Mesangial cell (primary cell): ENCODE measurements at places on chromosomes 4 and X. TPM values are rescaled to one million over a fixed set of nuclear protein-coding genes. Genes with fewer than 3 reads are reported as not detected.

Gene NPY5R
- total RNA-seq, result 1.1 and 2.7 TPM in 2 replicates

Gene MAOA
- 2.1 and 15.7 TPM in 2 replicates for total RNA-seq

Gene MUC7
- not detected in 2 replicates for total RNA-seq

Gene XK
- total RNA-seq, result 0.13 and 0.16 TPM in 2 replicates

Gene PDZD4
- under 0.01 and 0.13 TPM in 2 replicates for total RNA-seq

Gene ZDHHC15
- under 0.01 and 0.13 TPM in 2 replicates for total RNA-seq

Gene TDO2
- total RNA-seq, result not detected in 2 replicates

Gene ADGRG2
- total RNA-seq, result 0.33 and 16.5 TPM in 2 replicates

Gene NUDT11
- total RNA-seq, result 5.7 and 8.5 TPM in 2 replicates

Gene PDE5A
- 2.6 and 8.2 TPM in 2 replicates for total RNA-seq

Gene SPIN2A
- total RNA-seq, result 1.0 TPM in 1 of 2 replicates, not detected in the other

Gene EDA
- 0.51 and 0.65 TPM in 2 replicates for total RNA-seq

Gene FAAH2
- total RNA-seq, result 0.38 TPM in 1 of 2 replicates, not detected in the other

Gene ANKRD17
- 39.9 and 47.0 TPM in 2 replicates for total RNA-seq

Gene OPRPN
- total RNA-seq, result not detected in 2 replicates

Gene BEND2
- not detected in 2 replicates for total RNA-seq

Gene FMR1NB
- not detected in 2 replicates for total RNA-seq

Gene CACNA1F
- under 0.01 TPM in 1 of 2 replicates, not detected in the other for total RNA-seq

Gene SLC10A6
- not detected in 2 replicates for total RNA-seq

Gene NXF2
- total RNA-seq, result not detected in 2 replicates

Gene TMPRSS11A
- total RNA-seq, result not detected in 2 replicates

Gene SSX2B
- total RNA-seq, result not detected in 2 replicates

Gene EVC
- 26.7 and 97.1 TPM in 2 replicates for total RNA-seq

Gene TCEANC
- 1.0 and 1.3 TPM in 2 replicates for total RNA-seq

Gene CFAP299
- total RNA-seq, result under 0.01 TPM in 1 of 2 replicates, not detected in the other

Gene IDH3G
- total RNA-seq, result 91.7 and 93.4 TPM in 2 replicates

Gene DUX4
- not detected in 2 replicates for total RNA-seq

Gene TACR3
- not detected in 2 replicates for total RNA-seq

Gene KLKB1
- total RNA-seq, result 0.38 TPM in 1 of 2 replicates, not detected in the other

Gene C1QTNF7
- 0.13 TPM in 1 of 2 replicates, not detected in the other for total RNA-seq

Gene TMEM271
- not detected in 2 replicates for total RNA-seq

Gene HNRNPDL
- 70.2 and 166 TPM in 2 replicates for total RNA-seq

Gene SLC35A2
- 26.7 and 34.0 TPM in 2 replicates for total RNA-seq

Gene AMTN
- not detected in 2 replicates for total RNA-seq

Gene TKTL2
- total RNA-seq, result not detected in 2 replicates

Gene PABPC5
- total RNA-seq, result 0.16 and 0.76 TPM in 2 replicates

Gene OTC
- total RNA-seq, result not detected in 2 replicates

Gene TBX22
- total RNA-seq, result not detected in 2 replicates

Gene ASB9
- 2.2 and 4.2 TPM in 2 replicates for total RNA-seq

Gene COL25A1
- 1.5 and 7.8 TPM in 2 replicates for total RNA-seq

Gene PSAPL1
- not detected in 2 replicates for total RNA-seq

Gene FAM9B
- total RNA-seq, result not detected in 2 replicates

Gene HSFX1
- 0.13 and 0.81 TPM in 2 replicates for total RNA-seq

Gene VEGFD
- total RNA-seq, result not detected in 2 replicates

Gene QRFPR
- total RNA-seq, result 0.33 TPM in 1 of 2 replicates, not detected in the other

Gene ALAS2
- not detected in 2 replicates for total RNA-seq

Gene PARM1
- 0.13 and 0.33 TPM in 2 replicates for total RNA-seq

Gene FGF13
- 0.16 and 2.3 TPM in 2 replicates for total RNA-seq

Gene UGT2B15
- total RNA-seq, result not detected in 2 replicates

Gene RAB33A
- 0.98 and 1.8 TPM in 2 replicates for total RNA-seq

Gene RBBP7
- total RNA-seq, result 74.2 and 114 TPM in 2 replicates

Gene FAM9C
- not detected in 2 replicates for total RNA-seq

Gene PCDH18
- 2.8 and 4.3 TPM in 2 replicates for total RNA-seq

Gene TBC1D8B
- 1.9 and 2.4 TPM in 2 replicates for total RNA-seq

Gene CORIN
- total RNA-seq, result 0.13 and 0.49 TPM in 2 replicates

Gene USP17L10
- not detected in 2 replicates for total RNA-seq

Gene CXCR3
- not detected in 2 replicates for total RNA-seq
